ENCODE measurements at places on chromosomes 7 and 10. TPM values are rescaled to one million over a fixed set of nuclear protein-coding genes. Genes with fewer than 3 reads are reported as not detected.

TMEM139 gene
- total RNA-seq, result not detected

CYP2C8 gene
- not detected for total RNA-seq

SYNPO2L gene
- 0.06 TPM for total RNA-seq

RELN gene
- 0.12 TPM for total RNA-seq

ABCC2 gene
- 1.8 TPM for total RNA-seq

STOX1 gene
- total RNA-seq, result 0.64 TPM

COL26A1 gene
- not detected for total RNA-seq

LIPF gene
- total RNA-seq, result not detected

STEAP1B gene
- total RNA-seq, result 1.1 TPM

HOXA9 gene
- not detected for total RNA-seq

OR6V1 gene
- total RNA-seq, result not detected

MACC1 gene
- total RNA-seq, result not detected

PNLIPRP1 gene
- not detected for total RNA-seq

RASA4 gene
- total RNA-seq, result 7.1 TPM

PTPN20 gene
- 4.5 TPM for total RNA-seq

SPDYE1 gene
- total RNA-seq, result not detected

HTRA1 gene
- 789 TPM for total RNA-seq

RBM17 gene
- total RNA-seq, result 27.2 TPM

CYTH3 gene
- 56.0 TPM for total RNA-seq

NCAPG2 gene
- total RNA-seq, result 4.2 TPM

INSYN2A gene
- total RNA-seq, result not detected

CRYGN gene
- 0.10 TPM for total RNA-seq

TRIM50 gene
- not detected for total RNA-seq

SPDYE2 gene
- not detected for total RNA-seq

CARD11 gene
- under 0.01 TPM for total RNA-seq

PDCD11 gene
- total RNA-seq, result 18.5 TPM

SERPINE1 gene
- 408 TPM for total RNA-seq

VTI1A gene
- total RNA-seq, result 32.8 TPM

HIPK2 gene
- 69.1 TPM for total RNA-seq

SLC39A12 gene
- total RNA-seq, result not detected

GRIFIN gene
- not detected for total RNA-seq

SYT15B gene
- total RNA-seq, result not detected

OPN4 gene
- not detected for total RNA-seq

PPP1R9A gene
- total RNA-seq, result under 0.01 TPM

KIAA1217 gene
- 4.1 TPM for total RNA-seq

JMJD1C gene
- total RNA-seq, result 68.8 TPM

SYPL1 gene
- total RNA-seq, result 61.5 TPM

FZD8 gene
- total RNA-seq, result 2.4 TPM

CTAGE4 gene
- not detected for total RNA-seq

CCL24 gene
- not detected for total RNA-seq

FAM24B gene
- total RNA-seq, result 0.24 TPM

FEZF1 gene
- not detected for total RNA-seq

LRRD1 gene
- total RNA-seq, result not detected

SLIT1 gene
- not detected for total RNA-seq

GET4 gene
- total RNA-seq, result 12.7 TPM

THAP5 gene
- total RNA-seq, result 13.4 TPM

ANKRD26 gene
- 9.6 TPM for total RNA-seq

MCU gene
- 14.5 TPM for total RNA-seq

SPAM1 gene
- not detected for total RNA-seq

Data from cardiac ventricle fibroblast (primary cell).